ENCODE measurements at places on chromosomes 1 and 21.

DNA sequence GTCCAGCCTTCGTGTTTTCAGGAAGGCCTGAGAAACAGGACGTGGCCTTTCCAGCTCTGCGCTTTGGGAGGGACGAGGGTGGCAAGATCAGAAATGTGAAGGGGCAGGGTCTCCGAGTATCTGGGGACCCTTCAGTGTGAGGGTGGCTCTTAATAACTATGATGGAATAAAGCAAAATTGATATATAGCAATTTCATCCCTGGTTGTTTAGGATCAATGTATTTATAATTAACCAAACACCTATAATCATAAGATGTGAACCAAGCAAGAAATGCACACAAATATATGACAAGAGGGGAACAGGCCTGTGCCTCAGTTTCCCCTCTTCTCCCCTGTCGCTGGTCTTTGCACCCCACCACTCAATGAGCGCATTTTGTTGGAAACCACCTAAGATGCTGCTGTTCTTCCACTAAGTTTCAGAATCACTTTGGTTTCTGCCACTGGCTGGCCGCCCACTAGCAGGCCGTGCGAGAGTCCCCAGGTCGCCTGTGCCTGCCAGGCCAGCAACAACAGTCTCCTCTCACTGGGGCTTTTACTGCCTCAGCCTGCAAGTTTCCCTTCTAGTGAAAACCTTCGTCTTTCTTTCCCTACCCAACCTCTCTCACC, 36.6 kb downstream of the UBASH3A start:
- no peak for DNase-seq

- DNase-seq: no peak
Measured at GRCh38 chr1:8495928-8496401, 178.1 kb downstream of the SLC45A1 start.

DNA sequence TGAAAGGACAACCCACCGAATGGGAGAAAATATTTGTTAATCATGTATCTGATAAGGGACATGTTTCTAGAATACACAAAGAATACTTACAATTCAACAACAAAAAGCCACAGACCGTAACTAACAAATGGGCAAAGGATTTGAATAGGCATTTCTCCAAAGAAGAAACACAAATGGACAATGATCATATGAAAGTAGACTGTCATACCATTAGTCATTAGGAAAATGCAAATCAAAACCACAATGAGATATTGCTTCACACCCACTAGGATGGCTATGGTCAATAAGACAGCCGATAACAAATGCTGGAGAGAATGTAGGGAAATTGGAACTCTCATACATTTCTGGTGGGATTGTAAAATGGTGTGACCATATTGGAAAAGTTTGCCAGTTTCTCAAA, 367.2 kb upstream of the SGIP1 start:
- DNase-seq: no peak

- no peak for DNase-seq
Measured at GRCh38 chr1:88799491-88799890, 91.9 kb downstream of the GTF2B start.

DNA sequence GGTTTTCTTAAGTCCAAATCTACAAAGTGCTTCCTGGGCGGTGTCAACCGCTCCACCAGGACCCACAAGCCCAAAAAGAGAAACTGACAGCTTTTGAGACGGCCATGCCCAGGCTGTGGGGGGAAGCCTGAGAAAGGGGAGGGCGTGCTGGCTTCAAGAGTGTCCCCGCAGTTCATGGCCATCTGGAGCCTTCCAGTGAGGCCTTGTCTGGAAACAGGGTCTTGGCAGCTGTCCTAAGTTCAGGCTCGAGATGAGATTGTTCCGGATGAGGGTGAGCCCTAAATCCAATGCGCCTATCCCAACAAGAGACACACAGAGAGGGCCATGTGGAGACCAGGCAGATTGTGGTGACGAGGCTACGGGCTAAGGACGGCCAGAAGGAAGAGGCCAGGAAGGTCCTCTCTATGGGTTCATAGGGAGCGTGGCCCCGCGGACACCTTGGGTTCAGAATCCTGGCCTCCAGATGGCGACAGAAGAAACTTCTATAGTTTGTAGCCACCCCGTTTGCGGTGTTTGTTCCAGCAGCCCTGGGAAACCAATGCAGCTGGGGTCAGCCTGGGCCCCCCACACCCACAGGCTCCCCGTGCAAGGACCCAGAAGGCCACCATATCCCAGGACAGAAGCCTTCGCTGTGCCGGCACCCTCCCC, 70.2 kb downstream of the ARHGEF16 start:
- no peak for DNase-seq

DNA sequence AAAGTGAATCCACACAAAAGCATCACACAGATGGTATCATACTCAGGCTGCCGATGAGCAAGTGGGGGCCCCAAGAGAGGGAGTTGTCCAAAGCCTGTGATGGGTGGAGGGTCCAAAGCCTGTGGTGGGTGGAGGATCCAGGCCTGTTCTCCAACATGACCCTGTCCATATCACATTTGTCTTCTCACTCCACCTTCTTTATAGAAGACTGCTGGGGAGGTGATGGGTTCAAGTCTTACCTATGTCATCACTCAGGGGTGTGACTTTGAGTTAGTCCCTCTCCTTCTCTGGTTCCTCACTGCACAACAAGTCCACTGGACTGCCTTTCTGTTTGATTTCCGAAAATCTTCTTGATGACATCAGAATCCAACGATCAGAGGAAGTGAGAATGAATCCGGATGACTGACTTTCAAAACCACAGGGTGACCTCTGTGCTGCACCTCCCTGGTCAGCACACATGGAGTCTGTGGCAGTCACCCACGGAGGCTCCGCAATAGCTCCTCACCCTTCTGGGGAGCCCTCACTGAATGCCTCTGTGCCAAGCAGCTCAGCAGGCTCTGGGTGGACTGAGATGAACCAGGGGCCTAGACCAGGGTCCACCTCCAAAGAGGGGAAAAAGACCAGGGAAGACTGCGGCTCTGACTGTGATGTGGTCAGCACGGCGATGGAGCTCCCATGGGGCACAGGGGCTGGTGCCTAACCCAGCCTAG, 166.8 kb downstream of the HIVEP3 start:
- no peak for DNase-seq

DNA sequence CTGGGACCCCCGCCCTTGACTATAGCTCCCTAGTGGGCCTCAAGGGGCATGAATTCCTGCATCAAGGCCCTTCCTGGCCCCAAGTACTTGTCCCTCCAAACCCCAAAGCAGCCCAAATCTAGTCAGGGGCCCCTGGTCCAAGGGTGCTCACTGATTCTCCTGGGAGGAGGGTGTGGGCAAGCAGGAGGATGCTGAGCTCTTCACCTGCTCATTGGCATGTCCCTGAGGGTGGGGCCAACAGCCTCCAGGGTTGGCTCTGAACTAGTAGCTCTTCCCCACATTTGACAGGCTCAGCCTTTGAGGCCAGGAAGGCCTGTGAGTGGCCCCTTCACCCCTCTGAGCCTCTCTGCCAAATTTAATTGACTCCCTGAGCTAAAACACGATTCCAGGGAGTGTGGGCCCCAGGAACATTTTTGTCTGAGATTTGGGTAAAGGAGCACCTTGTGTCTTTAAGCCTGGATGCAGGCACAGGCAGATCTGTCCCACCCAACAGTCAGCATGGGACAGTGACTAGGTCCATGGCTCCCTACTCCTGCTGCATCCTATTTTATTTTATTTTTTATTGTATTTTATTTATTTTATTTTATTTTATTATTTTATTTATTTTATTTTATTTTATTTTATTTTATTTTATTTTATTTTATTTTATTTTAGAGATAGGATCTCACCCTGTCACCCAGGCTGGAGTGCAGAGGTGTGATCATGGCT, 11.0 kb upstream of the WNT9A start:
- DNase-seq: no peak

GRCh38 chr1:30724175-30724574, 790 bp upstream of the MATN1 start:
- DNase-seq: no peak

- DNase-seq: no peak
Measured at GRCh38 chr1:30046751-30047150, 676.6 kb downstream of the MATN1 start.

DNA sequence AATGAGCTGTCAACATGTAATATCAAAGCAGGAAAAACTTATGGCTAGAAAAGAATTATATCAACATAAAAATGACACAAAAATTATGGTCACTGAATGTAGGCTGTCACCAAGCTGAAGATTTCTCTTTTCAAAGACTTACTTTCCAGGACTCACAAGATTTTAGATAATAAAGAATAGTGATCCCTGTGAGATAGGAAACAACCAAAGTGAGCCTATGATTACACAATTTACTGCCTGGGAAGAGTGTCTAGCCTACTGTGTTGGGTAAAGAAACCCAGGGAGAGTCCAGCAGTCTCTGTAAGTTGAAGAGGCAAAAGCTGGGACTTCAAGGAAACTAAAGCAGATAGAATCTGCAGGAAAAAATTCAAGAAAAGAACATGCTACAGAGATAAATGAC, 20.2 kb upstream of the RGS1 start:
- DNase-seq: no peak

DNA sequence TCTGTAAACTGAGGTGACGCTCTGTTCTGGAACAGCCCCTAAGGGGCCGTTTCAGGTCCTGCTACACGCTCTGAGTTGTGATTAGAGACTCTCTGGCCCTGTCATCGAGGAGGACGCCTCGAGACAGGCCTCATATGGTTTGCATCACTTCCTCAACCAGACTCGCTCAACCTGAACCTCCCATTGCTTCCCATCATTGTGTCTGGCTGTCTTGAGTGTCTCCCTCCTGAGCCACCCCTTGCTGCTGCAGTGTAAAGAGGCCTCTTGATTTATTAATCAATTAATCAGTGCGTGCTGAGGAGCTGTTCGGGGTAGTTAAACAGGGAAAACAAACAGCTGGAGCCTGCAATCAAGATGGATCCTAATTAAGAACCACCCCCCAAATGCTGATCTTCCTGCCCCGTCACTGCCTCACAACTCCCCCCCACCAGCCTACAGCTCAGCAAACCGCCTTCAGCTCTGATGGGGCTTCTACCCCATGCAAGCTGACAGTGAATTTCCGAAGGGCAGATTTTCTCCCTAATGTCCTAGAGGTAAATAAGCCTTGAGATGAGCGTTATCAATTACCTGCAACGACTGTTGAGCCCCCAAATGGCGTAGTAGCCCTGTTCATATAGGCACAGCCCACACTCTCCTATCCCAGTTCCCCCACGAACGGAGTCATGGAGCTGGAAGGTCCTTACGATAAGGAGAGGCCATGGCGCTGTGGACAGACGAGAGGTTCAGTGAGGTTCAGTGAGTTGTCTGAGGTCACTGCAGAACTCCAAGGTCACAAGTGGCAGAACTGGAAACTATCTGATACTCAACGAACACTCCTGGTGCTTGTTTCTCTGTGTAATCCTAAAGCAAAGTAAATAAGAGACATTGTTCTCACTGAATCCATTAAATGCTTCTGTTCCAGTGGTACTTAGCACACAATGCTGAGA, 210.6 kb downstream of the KIF26B start:
- no peak for DNase-seq

DNA sequence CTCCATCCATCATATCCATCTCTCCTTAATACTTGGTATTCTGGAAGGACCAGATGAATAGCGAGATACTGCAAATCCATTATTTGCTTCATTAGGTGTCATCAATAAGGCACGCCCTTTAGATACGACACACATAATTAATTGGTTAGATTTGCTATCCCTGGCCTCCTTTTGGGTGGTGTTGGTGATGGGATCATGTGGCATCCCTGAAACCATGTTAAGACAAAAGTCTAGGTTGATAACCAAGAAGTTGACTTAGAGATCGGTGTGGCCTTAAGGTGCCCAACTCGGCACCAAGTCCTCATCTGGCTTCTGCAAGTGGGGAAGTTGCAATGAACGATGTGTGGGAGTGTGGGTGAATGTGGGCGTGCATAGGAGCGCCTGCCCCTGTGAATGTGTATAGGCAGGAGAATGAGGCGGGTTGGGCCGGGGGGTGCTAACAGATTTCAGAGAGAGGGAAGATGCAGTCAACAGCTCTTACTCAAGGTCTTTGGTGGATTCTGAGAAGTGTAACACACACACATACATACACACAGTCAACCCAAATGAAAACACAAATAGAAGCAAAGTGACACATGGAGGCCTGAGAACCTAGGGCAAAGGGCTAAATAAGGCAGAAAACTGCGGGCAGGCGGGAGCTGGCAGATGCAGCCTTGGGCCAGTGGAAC, 415.7 kb upstream of the ESRRG start:
- DNase-seq: no peak

DNA sequence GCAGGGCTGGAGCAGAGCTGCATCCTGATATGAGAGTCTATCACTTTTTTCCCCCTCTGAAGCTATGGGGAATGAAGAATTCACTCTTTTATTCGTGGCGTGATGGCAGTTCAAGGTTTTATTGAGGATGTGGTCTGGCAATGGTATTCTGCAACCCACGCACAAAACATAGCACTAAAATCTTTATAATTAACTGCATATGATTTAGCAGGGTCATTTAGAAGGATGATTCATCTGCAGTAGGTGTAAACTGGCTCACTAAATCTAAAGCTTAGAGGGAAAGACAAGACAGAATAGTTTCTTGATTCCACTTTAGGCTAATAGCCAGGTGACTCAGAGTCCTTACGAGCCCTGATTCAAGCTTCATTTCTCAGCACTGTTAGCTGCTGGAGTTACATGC, 25.0 kb upstream of the CHRM3 start:
- DNase-seq: no peak

DNA sequence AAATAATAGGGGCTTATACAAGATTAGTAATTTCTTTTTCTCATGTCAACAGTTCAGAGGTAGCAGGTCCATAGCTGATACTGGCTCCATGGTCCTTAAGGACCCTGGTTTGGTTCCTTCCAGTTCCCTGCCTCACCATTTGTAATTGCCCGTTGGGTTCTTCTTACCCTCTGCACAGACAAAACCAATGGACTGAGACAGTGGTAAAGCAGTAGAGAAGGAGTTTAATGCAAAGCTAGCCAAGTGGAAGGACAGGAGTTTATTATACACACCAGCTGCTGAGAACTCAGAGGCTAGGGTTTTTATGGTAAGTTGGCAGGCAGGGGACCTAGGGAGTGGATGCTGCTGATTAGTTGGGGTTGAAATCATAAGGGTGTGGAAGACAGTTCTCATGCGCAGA, 35.9 kb upstream of the AXDND1 start:
- no peak for DNase-seq

- DNase-seq: no peak
Measured at GRCh38 chr1:33302325-33302724, 18.6 kb downstream of the A3GALT2 start.

DNA sequence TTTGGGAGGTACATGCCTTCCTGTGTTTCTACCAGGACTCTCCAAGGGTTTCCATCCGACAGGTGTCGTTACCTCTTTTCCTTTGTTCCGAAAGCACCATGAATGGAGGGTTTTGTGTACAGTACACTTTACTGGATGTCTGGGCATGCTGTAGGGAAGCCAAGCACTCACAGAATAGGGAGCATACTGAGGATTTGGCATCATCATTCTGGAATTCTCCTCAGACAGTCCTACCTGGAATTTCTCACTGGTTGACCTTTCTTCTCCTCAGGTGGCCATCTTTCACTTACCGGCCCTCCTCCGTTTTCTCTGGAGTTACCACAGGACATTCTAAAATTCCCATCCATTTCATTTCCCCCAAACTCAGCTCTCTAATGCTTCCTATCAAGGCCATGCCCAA, 5.9 kb upstream of the MPL start:
- DNase-seq: no peak

DNA sequence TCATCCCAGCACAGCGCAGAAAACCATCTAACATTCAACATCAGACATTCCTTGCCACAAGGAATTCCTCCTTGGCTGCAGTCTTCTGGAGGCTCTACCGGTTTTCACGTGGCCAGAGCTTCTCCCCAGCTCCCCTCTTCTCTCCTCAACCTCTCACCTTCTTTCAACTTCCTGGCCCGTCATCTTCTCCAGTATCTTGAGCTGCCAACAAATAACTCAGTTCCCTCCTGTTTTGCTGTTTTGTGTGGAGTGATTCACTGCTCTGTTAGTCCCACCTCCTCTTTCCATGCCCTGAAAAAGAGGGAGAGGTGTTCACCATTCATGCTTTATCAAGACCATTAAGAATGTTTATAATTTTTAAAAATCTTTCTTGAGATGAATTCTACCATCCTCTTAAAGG, 32.6 kb downstream of the PIGM start:
- no peak for DNase-seq

Data from NCI-H187 treated with DMSO at 0.1 percent for 48 hours (cell line).